ENCODE measurements at places on chromosomes 13 and 19.

- no peak for DNase-seq
Observed at GRCh38 chr13:76229281-76229680, 593.2 kb downstream of the LMO7 start.

- no peak for DNase-seq
Observed at GRCh38 chr19:8212212-8212611, 3.0 kb downstream of the CERS4 start.

- no peak for DNase-seq
Observed at GRCh38 chr13:102374233-102374632, 27.6 kb downstream of the FGF14 start.

- no peak for DNase-seq
Observed at GRCh38 chr13:53408847-53409568, 380.4 kb downstream of the OLFM4 start.

GRCh38 chr19:35665604-35666003 lies 713 bp upstream of the UPK1A start:
- no peak for DNase-seq

DNA sequence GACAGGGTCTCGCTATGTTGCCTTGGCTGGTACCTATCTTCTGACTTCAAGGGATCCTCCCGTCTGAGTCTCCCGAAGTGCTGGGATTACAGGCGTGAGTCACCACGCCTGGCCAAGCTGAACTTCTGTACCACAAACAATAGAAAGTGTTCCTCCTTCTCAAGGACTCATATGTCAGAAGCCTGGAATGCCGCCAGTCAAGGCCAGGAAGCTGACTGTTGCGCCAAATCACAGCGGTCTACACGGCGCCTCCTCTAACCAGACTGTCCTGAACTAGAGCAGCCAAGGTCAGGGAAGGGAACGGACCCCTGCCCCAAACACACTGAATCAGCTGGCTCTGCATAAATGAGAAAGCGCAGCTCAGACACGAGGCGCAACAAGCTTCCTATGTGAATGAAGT lies 14.6 kb downstream of the RAB20 start:
- no peak for DNase-seq

DNA sequence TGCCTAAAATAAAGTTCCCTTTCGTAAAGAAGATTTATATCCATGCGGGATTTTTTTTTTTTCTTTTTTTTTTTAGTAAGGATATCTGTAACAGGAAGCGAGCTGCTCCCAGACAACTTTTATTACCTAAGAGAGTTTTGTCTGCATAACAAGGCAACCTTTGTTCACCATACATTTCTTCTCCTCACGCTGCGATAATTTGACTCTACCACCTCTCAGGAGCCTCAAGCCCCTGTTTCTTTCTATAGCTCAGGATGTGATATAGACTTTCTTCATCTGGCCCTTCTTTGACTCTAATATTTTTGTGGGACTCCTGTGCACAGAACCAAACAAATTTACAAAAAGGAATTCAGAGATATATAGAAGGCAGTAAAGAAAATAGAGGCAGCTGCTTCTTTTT lies 1053.7 kb upstream of the SPRY2 start:
- DNase-seq: no peak

- no peak for DNase-seq
Observed at GRCh38 chr13:48144413-48145035, 49.6 kb upstream of the MED4 start.

- no peak for DNase-seq
Observed at GRCh38 chr13:90933097-90933826, 414.2 kb upstream of the MIR17HG start.

DNA sequence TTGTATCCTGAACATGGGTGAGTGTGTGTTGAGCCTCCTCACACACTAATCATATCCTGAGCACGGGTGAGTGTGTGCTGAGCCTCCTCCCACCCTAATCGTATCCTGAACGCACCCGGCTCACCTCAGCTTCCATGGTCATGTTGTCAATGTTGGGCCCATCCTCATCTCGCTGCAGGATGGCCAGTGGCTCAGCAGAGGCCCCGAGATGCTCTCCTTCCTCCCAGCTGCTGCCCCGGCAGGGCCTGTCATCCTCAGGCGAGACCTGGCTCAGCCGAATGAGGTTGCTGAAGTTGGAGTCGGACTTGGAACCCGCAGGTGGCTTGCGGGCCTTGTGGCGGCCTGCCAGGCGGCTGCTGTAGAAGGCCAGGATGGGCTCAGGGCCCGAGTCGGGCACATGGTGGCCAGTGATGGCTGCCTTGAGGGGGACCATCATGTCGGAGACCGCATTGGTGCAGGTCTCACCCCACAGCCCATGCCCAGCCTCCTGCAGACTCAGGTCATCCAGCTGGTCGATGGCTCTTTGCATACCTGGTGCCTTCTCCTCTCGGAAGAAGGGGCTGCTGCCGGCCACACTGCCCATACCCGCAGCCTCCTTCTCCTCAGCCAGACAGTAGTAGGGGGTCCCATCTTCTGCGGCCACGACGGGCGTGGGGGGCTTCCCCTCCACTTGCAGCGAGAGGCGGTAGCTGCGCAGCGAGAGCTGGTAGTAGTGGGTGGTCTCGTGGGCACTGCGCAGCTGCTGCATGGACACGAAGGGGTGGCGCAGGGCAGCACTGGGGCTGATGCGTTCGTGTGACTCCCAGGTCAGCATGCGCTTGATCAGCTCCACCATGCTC lies 9.6 kb downstream of the HIPK4 start:
- DNase-seq: no peak

- DNase-seq: peak; percentile 55
Observed at GRCh38 chr19:38362076-38362945, 12.1 kb upstream of the PSMD8 start.

GRCh38 chr13:37409756-37410155 lies 188.8 kb downstream of the POSTN start:
- no peak for DNase-seq

DNA sequence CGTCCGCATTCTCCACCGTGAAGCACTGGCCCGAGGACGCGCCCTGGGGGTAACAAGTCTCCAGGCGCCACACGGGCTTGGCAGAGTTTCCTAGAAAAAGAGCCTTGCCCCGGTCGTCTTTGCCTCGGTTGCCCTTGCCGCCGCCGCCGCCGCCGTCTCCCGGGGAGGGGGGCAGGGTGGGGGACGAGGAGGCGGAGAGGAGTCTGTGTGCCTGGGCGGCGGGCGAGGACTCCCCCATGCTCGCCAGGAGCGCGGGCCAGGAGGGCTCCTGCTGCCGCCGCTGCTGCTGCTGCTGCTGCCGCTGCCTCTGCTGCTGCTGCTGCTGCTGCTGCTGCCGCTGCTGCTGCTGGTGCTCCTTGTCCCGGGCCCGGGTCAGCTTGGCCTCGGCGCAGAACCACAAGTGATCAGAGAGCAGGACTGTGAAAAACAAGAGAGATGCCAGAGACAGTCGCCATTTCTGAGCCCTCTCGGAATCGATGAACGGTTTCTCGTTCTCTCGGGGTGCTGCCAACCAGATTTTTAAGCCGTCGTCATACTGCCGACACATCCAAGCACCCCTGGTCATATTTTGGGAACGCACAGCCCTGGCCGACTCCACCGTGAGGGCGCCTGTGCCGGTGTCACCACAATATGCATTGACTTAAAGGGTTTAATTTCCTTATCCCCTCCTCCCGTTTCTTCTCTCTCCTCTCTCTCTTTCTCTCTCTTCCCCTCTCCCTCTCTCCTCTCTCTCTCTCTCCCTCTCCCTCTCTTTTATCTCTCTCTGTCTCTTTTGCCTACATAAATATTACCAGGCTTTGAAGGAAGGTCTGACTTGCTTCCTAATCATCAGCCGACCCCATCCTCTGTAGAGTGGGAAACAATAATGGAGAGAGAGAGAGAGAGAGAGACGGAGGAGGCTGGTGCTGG lies 349.1 kb downstream of the LIG4 start:
- DNase-seq: no peak

GRCh38 chr13:44487989-44488388 lies 88.1 kb downstream of the TSC22D1 start:
- no peak for DNase-seq

GRCh38 chr13:19772306-19772705 lies 10.4 kb downstream of the PSPC1 start:
- DNase-seq: no peak

DNA sequence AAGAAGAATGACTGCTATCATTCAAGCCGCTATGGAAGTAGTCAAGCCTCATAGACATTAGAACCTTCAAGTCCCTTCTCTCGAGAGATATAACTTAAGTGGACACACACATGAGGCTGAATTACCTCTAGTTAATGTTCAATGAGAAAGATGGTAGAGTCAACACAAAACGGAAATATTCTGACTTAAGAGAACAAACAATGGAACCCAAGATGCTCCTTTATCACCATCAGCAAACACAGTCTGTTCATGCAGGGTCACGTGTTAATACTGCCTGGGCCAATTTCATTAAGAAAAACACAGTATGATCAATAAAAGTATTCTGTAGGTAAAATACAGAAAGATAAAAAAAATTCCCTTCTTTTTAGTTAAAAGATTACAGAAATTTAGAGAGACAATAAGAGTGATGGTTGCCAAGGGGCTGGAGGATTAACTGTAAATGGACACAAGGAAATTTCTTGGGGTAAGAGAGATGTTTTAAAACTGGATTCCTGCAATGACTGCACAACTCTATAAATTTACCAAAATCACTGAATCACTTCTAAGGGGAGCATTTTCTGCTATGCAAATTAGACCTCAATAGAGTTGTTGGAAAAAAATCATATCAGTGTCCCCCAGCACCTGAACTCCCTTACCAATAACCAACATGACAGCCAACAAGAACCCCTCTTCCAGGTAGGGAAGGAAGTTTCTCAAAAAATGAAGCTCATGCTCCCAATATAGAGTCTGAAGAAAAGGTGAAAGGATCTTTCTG lies 256.6 kb downstream of the ABCC4 start:
- DNase-seq: no peak

GRCh38 chr13:114010401-114011101 lies 36.7 kb upstream of the C13orf46 start:
- no peak for DNase-seq

- DNase-seq: no peak
Observed at GRCh38 chr19:16018801-16019551, 57.3 kb upstream of the TPM4 start.

DNA sequence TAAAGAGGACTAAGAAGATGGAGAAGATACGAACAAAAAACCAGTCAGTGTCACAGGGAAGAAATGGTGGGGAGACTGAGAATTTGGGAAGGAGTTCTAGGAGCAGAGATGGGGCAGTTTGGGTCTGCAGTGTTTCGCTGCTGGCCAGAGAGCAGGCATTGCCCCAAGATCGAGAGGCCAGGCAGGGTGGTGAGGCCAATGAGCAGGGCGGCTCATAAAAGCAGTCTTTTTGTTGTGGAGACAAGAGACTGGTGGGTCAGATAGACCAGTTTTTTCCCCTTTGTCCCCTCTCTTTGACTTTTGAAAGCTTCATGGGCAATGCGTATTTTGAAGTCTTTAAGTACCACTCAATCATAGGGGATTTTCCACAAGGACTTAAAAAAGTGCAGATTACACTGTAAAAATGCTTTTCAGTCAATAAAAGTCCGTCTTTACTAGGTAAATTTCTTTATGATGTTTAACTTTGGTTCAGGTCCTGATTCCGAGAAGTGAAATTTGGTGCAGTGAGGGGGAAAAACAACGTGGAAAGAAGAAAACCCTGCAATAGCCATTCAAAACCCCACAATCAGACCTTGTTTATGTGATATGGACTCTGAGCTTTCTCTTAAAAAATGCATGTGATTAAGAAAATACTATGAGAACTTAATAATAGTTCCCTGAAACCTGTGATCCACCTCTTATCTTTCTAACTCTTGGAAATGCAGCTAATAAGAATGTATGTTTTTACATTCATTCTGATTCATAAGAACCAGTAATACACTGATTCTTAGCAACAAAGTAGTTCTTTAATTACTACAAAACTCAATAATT lies 338.9 kb downstream of the KLF5 start:
- DNase-seq: no peak

DNA sequence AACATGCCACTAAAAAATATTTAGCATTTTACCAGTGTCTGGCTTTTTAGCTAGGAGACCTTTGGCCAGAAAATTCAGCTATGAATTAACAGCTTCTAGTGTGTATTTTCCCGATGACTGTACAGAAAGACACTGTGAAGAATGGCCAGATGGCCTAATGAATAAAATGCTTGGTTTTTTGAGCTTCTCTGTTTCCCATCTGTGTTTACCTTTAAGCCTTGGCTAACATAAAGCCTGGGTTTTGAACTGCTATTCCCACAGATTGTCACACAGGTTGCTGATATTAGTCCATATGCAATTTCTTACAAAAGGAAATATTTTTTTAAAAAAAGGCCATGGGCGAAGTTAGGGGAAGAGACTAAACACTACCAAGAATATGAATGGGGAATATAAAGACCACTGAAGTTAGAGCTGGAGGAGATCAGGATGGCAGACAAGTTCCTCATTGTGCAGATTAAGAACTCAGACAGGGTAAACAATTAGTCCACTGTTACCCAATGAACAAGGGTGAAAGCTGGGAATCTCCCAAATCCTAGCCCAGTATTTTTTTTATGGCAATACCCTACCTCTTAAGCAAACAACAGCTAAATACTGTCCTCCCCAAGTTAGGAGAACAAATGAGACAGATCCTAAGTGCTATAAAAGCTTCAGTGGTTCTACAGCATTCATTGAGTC lies 95.1 kb downstream of the DCT start:
- no peak for DNase-seq

DNA sequence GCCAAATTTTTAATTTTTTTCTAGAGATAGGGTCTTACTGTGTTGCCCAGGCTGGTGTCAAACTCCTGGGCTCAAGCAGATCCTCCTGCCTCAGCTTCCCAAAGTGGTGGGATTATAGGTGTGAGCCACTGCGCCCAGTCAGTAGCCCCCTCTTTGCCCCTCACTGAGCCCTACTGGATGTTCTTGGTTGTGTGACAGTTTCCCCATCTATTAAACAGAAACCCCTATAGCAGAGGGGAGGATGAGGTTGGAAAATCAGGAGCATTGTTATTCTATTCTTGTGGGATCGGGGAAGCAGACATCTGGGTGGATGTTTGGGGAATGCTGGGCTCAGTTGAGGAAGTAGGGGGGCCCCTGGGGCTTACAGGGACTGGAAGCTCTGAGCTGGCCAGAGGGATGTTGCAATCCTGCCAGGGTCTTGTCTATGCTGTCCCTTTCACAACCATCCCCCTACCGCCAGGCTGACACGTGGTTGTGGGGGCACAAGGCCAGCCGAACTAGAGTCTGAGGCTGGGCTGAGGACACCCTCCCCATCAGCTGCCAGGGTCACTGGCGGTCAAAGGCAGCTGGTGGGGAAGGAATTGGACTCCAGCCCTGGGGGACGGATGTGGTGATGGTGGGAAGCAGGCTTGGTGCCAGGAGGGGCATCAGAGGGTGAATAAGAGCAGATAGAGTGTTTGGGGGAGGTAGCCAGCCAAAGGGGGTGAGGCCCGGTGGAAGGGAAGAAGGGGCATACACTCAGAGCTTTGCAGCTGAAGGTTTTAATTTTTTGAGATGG lies 10.9 kb downstream of the APOC1 start:
- no peak for DNase-seq

- DNase-seq: no peak
Observed at GRCh38 chr13:77508959-77509620, 26.4 kb upstream of the SCEL start.

Data from activated gamma-delta T cell treated with Interleukin-2 at 50 U/mL for 16 hours (primary cell).